Ovary (tissue), 10 donors: ENCODE measurements at places on chromosomes 4 and X.
A peak's percentile ranks its signal among the peaks of the same experiment; 100 is the strongest.

GRCh38 chrX:17030092-17030491 lies 83.6 kb downstream of the REPS2 start:
- DNase-seq, result no peak
- H3K27ac ChIP-seq, result no peak overlapping the region

GRCh38 chr4:59637596-59637995 lies 1562.5 kb upstream of the ADGRL3 start:
- no peaks in the 10 kb centered on the region for H3K4me1 ChIP-seq
- no peak overlapping the region for H3K4me3 ChIP-seq
- H3K27me3 ChIP-seq, result no peaks in the 10 kb centered on the region
- H3K27ac ChIP-seq, result no peak overlapping the region

GRCh38 chrX:84873176-84873575 lies 130.5 kb upstream of the APOOL start:
- no peak overlapping the region for H3K27ac ChIP-seq
- H3K4me3 ChIP-seq, result no peak overlapping the region
- H3K27me3 ChIP-seq, result no peaks in the 10 kb centered on the region
- H3K36me3 ChIP-seq, result no peaks in the 10 kb centered on the region
- H3K4me1 ChIP-seq, result no peaks in the 10 kb centered on the region
- DNase-seq, result no peak

DNA sequence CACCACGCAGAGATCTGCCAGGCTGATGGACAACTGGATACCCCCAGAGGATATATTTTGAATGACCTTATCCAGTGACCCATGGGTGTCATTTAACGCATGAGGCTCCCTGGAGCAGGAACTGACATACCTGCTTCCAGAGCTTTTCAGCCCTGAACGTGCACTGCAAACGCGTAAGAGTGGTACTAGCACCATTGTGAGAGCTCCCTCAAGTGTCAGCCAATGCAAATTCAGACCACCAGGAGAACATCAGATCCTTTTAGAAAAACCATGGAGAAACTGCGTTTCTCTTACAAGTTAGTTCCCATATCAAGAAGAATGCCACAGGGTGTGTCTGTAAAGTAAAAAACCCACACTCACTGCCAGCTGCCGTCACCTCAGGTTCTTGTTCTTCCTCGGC lies 7.3 kb downstream of the TREX2 start:
- DNase-seq, result no peak
- H3K4me3 ChIP-seq, result no peak overlapping the region
- no peak overlapping the region for H3K27ac ChIP-seq
- H3K36me3 ChIP-seq, result no peaks in the 10 kb centered on the region

- no peaks in the 10 kb centered on the region for H3K36me3 ChIP-seq
- no peaks in the 10 kb centered on the region for H3K27me3 ChIP-seq
- H3K4me1 ChIP-seq, result no peaks in the 10 kb centered on the region
These were observed 23.9 kb upstream of the PRDM8 start for GRCh38 chr4:80173401-80173800.

GRCh38 chrX:40172401-40173142 lies 74.8 kb upstream of the BCOR start:
- H3K4me1 ChIP-seq, result no peaks in the 10 kb centered on the region
- H3K27me3 ChIP-seq, result no peaks in the 10 kb centered on the region
- peak; percentile 73 for DNase-seq
- H3K27ac ChIP-seq, result peak overlapping the region; percentile 84
- peak overlapping the region; percentile 39 for H3K4me3 ChIP-seq

- no peaks in the 10 kb centered on the region for H3K27me3 ChIP-seq
- no peak overlapping the region for H3K4me3 ChIP-seq
- H3K27ac ChIP-seq, result no peak overlapping the region
These were observed 38.7 kb downstream of the DCHS2 start for GRCh38 chr4:154452798-154453346.

DNA sequence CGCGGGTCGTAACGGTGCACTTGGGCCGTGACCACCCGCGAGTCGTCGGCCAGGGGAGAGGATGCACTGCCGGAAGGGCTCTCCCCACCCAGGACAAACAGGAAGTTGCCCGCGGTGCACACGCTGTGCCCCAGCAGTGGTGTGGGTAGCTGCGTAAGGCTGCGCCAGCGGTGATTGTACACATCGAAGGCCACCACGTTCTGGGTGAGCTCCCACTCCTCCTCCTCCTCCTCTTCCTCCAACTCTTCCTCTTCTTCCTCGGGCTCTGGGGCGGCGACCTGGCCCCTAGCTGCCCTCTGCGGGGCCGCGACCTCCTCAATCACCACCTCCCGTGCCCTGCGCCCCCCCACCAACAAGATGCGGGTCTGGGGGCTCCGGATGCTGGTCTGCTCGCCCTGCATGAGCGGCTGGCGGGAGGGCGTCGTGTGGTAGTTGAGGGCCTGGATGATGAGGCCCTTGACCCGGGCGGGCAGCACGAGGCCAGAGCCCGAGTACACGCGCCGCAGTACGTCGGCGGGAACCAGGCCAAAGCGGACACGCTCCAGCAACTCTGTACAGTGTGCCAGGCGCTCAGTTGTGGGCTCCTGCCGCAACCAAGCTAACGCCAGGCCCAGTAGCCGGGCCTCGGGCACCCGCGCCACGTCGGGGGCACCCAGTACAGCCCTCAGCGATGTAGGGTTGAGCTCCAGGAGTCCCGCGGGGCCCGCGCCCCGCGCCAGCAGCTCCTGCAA lies 1.4 kb downstream of the KLHL34 start:
- no peak overlapping the region for H3K4me3 ChIP-seq
- no peaks in the 10 kb centered on the region for H3K27me3 ChIP-seq
- H3K4me1 ChIP-seq, result peaks cover 3% of the 10 kb centered on the region
- no peak overlapping the region for H3K27ac ChIP-seq

- H3K4me1 ChIP-seq, result no peaks in the 10 kb centered on the region
- H3K4me3 ChIP-seq, result no peak overlapping the region
- H3K36me3 ChIP-seq, result no peaks in the 10 kb centered on the region
- H3K27me3 ChIP-seq, result no peaks in the 10 kb centered on the region
- H3K27ac ChIP-seq, result no peak overlapping the region
- DNase-seq, result peak; percentile 18
These were observed 180.7 kb upstream of the ZFP42 start for GRCh38 chr4:187814737-187815465.

GRCh38 chrX:39065051-39065871 lies 264.0 kb downstream of the MID1IP1 start:
- DNase-seq, result peak; percentile 23
- no peaks in the 10 kb centered on the region for H3K36me3 ChIP-seq
- no peaks in the 10 kb centered on the region for H3K4me1 ChIP-seq
- no peak overlapping the region for H3K4me3 ChIP-seq
- no peaks in the 10 kb centered on the region for H3K27me3 ChIP-seq

GRCh38 chr4:33714971-33715370 lies 2529.3 kb downstream of the ARAP2 start:
- no peak overlapping the region for H3K4me3 ChIP-seq
- H3K27me3 ChIP-seq, result no peaks in the 10 kb centered on the region
- DNase-seq, result no peak
